Central memory CD4-positive, alpha-beta T cell (primary cell): ENCODE measurements at places on chromosomes 7 and 10.

GRCh38 chr10:88755753-88756152 is 4.1 kb upstream of the LIPN start:
- no peak for DNase-seq

- DNase-seq = no peak
These were observed 28.9 kb downstream of the CFTR start for GRCh38 chr7:117508676-117509075.

GRCh38 chr7:104196161-104196560 is 11.7 kb downstream of the ORC5 start:
- DNase-seq = no peak

DNA sequence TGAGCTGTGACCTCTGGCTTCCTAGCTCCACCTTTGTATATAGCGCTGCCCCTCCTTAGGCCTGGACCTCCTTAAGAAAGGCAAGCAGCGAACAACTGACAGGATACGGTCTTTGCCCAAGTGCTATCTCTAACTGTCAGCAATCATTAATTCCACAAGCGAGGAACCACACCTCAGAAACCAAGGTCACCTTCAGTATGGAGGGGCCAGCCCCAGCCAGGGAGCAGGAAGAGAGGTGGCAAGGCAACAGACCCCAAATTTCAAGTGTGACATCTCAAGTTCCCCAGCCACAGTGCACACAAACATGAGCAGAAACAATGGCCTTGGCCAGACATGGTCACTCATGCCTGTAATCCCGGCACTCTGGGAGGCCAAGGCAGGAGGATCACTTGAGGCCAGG is 4.8 kb upstream of the AOC1 start:
- DNase-seq = no peak

DNA sequence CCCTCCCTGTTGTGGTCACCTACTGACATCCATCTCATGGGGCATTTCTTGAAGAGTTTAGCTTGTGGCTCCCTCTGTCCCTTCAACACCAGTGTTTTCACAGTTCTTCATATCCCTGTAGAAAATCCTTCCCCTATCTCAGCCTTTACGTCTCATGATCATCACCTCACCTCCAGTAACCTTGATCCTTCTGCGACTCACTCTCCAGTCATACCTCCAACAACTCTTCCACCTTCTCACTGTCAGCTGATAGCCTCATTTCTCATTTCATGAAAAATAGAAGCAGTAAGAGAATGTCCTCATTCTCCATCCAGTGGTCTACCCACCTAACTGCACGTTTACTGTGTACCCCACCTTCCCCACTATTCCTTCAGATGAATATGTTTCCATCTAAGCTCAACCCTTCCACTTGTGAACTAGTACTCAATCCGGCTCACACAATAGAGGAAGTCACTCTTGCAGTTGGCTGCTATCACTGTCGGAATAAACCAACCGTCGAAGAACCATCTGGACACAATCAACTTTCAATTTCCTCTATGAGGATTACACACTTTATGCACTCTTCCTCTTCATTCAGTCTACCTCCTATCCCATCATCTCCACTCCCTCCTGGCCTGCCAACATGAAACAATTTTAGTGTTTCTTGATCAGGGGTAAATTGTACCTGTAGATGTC is 256.0 kb downstream of the AHR start:
- no peak for DNase-seq

GRCh38 chr7:148230883-148231282 is 359.7 kb upstream of the C7orf33 start:
- DNase-seq = no peak

DNA sequence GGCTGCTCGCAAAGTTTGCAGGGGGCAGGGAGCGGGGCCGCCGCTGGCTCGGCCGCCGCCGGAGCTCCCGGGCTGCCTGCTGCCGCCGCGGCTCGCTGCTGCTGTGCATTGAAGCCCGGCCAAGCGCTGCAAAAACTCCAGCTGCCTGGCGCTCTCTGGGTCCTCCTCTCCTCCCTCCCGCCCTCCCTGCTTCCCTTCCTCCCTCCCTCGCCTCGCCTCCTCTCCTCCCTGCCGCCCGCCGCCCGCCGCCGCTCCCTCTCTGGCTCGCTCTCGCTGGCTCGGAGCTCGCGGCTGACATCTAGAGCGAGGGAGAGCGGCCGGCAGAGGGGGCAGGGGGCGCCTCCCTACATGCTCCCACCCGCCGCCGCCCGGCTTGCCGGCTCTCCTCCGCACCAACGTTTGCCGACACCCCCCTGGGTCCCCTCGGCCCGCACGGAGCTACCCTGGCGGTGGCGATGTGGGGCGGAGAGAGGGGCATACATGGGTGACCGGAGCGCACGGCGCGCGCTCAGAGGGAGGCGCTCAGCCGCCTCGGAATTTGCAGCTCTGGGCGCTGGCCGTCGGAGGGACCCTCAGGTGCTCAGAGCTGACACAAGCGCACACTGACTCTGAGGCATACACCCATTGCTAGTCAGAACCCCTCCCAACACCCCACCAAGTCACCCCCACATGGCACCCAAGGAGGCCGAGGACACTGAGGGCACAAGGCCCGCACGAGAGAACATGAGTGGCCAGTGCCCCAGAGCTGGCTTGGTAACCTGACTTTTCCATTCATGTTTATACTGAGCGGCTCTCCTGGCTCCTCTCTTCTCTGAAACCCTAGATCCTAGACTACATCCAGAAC is 1.2 kb upstream of the PLXNA4 start:
- DNase-seq = no peak

DNA sequence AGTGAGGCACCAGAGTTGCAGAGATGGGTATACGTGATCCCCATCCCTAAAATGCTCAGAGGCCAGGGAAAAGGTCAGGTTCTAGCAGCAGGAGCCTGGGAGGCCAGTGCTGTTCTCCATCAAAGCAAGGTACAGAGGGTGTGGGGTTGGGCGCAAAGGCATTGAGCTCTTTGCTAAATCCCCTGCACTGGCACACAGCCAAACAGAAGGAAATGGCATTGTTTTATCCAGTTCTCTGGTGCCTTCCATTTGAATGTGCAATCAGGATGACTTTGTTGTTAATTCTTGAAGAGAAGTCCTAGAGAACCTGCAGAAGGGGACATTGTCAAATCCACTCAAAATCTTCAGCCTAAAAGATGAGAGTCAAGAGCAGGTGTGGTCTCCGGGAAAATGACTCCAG is 111.3 kb upstream of the CHST15 start:
- DNase-seq = no peak

DNA sequence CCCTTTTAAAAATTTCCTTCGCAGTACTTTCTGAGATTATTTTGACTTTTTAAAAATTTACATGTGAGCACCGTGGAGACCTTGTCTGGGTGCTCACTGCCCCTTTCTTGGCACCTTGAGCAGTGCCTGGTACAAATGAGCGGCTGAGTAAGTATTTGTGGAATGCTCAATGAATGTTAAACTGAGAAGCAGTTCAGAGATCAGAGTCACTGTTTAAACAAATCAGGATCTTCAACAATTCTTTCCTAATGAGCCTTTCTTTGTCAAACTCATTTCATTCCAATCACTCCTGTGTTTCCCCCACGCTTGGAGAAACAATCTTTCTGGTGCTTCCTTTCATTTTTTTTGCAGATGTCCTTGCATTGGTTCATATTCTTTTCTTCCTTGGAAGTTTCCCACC is 611.3 kb upstream of the GALNT17 start:
- no peak for DNase-seq

DNA sequence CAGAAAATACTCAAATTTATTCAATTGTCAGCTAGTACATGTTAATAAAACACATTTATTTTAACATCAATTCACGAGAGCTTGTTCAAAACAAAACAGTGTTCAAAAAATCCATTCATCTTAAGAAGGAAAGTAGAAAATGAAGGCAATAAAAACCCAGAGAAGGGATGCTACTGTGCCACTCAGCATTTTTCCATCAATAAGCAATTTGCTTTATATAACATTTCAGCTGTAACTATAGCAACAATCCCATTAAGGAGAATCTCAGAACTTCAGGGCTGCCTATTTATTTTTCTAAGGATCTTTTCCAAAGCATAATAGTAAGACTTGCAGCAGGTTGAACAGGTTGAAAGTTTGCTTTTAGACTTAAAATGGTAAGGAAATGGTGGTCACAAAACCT is 190.5 kb downstream of the PCLO start:
- no peak for DNase-seq

DNA sequence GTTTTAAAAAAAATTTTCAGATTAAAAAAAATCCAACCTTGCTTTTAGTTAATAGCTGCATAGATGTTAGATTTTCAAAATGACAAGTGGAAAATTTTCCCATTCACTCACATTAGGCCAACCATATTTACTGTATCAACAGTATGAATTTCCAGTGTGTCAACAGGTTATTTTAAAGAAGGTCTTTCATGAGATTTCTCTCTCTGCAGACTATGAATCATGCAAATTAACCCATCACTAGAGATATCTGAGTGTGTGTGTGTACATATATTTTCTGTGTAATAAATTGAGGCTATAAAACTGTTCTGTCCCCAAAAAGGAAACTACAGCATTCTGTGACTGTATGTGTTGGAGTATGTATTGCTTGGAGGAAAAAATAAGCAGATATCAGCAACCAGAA is 305.6 kb downstream of the ARL4A start:
- DNase-seq = no peak

GRCh38 chr10:123608047-123608446 is 58.1 kb upstream of the GPR26 start:
- DNase-seq = no peak

GRCh38 chr7:116265881-116266280 is 55.5 kb downstream of the TES start:
- DNase-seq = no peak

DNA sequence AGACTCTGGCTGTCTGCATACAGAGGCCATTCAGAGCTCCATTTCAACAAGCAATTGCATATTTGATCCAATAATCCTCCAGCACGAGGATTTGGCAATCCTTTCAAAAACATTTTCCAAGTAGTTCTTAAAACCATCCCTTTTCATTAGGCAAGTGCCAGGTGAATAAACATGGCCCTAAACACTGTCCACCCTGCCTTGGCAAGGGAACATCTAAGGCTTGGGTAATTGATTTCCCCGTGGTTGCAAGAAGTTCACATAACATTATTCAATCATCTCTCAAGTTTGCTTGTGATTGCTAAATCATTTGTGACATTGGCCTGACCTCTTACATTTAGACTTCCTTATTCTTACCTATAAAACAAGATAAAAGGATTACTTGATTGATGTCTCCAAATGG is 175.2 kb downstream of the CTTNBP2 start:
- no peak for DNase-seq

DNA sequence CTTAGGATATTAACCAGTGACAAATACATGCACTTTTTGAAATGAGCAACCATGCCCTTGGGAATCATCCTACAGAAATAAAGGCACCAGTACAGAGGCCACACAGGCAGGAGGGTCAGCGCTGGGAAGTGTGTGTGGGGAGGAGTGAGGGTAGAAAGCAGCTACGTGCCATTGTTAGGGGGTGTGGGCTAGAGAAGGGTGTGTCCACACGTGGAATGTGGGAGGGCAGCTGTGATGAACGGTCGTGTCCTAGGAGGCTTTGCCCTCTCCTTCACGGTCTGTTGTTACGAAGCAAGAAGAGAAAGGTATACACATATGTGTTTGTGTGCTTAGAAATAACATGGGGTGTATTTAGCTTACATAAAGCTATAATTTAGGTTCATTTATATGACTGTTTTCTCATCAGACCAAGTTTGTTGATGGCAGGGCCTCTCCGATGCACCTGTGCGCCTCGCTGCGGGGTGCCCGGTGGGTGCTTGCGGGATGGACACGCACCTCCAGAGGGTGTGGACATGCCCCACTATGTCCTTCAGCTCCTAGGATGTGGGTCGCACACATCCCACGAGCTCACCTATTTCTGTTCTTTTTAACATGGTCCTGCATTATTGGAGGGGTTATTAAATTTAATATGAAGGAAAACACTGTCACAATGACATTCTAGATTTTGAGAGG is 16.9 kb upstream of the GET4 start:
- DNase-seq = no peak

- DNase-seq = peak; percentile 81
These were observed 2.5 kb upstream of the ACBD5 start for GRCh38 chr10:27242951-27243551.

DNA sequence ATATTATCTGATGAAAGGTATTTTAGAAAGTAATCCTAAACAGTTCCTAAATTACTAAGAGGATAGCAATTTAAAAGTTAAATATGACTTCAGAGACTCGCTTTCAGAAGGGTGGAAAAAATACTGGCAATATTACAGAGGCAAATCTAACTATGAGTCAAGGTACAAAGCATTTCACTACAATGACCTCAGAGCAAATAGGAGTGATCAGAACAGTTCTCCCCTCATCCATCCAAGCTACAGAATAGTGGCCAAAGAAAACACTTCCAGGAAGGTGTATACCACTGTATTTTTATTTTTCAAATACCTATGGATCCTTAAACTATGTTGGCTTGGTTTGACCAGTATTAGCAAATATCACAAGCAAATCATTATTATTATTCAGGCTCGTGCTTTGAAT is 112.8 kb upstream of the ODAD2 start:
- DNase-seq = no peak

DNA sequence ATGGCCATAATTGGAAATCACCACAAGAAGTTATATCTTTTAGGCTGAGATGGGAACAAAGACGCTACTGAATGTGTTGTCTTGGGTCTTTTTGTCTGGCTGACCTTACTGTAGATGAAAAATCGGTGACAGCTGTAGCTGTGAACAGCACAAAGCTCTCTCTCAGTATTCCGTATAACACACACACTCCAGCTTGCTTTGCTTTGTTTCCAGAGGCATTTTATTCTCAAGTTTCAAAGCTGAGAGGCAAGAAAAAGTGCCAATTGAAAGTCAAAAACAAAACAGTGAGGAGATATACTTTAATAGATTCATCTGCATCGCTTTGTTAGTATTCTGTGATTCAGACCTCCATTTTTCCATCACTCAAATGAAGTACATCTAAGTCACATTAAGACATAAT is 39.6 kb upstream of the CABCOCO1 start:
- no peak for DNase-seq

GRCh38 chr10:3465406-3465891 is 292.9 kb upstream of the PITRM1 start:
- no peak for DNase-seq

- no peak for DNase-seq
These were observed 376.4 kb downstream of the TCERG1L start for GRCh38 chr10:130935128-130935439.

- no peak for DNase-seq
These were observed 155.5 kb downstream of the UBE2H start for GRCh38 chr7:129797214-129797789.

DNA sequence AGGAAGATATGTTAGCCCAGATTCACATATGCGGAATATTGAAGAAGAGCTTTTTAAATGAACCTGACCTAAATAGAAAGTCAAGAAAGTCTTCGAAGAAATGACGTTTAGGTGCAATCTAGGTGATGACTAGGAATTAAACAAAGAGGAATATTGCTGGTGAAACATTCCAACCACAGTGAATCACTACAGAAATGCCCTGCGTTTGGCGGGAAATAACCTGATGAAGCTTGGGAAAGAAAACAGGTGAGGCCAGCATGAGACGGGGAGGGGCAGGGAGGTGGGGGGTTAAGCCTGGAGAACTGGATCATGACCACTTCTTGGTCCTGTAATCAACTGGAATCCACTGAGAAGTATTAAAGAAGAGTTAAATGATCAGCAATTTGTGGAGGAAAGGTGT is 299.4 kb upstream of the VSTM2A start:
- DNase-seq = no peak
